SK-N-SH treated with all-trans-retinoic acid at 6 μM for 48 hours (cell line): ENCODE measurements at places on chromosomes 6 and 20.

DNA sequence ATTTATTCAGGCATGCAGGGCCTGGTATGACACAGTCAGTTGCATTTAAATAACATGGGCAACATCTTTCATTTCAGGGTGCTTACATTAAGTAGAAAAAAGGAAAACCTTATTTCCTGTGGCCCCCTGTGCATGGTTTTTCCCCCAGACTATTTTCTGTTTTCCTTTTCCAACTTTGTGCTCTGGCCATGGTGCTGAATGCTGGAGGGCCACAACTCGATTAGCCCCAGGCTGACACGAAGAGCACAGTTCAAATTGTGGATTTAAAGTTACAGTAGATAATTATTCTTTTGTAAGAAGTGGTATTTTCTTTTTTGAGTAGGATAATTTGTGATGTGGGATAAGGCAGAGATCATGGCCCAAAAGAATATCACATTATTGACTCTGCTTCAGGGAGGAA, 332.0 kb downstream of the HAO1 start:
- ATAC-seq = no peak

- no peak for ATAC-seq
Measured at GRCh38 chr6:122669868-122670267, 59.7 kb downstream of the PKIB start.

DNA sequence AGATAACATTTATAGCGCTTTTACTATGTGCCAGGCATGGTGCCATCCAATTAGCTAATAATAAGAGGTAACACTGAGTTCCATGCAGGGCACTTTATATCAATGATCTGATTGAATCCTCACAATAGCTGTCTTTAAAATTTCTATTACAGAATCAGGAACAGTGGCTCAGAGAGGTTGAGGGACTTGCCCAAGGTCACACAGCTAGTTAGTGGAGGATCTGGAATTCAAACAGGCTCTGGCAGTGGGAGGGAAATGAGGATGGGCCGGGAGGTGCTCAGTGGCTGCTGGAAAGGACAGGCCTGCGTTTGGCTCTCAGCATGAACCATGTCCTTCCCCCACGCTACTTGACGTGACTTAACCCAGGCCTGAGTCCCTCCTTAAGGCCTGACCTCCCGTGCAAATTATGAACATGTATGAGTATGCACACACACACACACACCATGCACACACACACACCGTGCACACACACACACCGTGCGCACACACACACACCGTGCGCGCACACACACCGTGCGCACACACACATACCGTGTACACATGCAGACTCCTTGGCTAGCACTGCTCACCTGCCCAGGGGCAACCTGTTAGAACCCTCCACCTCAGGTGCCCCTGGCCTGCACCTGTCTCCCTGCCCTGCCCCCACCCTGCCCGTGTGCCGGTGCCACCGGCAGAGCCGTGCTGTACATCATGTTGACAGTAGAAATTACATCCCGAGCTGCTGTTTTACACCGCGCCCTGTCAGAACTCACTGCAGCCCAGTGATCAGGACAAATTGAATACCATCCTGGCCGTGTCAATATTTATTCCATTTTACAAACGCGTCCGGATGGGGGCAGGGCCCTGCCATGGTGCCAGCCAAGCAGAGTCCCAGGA, 43.7 kb downstream of the CDH22 start:
- no peak for ATAC-seq

DNA sequence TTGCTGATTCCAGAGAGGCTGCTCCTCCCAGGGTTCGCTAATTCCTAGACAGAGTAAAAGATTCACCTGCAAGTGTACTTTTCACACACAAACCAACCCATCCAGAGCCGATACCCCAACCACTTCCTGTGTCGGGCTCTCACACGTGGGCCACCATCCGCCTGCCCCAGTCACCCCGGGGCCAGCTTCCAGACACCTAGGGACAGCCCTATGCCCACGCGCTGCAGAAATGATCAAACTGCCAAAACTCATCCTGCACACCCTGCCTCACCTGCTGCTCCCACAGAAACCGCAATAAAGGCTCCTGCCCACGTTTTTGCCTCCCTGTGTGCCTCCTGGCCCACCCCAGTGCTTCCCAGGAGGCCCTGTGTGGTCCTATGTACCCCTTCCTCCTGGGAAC, 59.5 kb downstream of the PSMG4 start:
- no peak for ATAC-seq

DNA sequence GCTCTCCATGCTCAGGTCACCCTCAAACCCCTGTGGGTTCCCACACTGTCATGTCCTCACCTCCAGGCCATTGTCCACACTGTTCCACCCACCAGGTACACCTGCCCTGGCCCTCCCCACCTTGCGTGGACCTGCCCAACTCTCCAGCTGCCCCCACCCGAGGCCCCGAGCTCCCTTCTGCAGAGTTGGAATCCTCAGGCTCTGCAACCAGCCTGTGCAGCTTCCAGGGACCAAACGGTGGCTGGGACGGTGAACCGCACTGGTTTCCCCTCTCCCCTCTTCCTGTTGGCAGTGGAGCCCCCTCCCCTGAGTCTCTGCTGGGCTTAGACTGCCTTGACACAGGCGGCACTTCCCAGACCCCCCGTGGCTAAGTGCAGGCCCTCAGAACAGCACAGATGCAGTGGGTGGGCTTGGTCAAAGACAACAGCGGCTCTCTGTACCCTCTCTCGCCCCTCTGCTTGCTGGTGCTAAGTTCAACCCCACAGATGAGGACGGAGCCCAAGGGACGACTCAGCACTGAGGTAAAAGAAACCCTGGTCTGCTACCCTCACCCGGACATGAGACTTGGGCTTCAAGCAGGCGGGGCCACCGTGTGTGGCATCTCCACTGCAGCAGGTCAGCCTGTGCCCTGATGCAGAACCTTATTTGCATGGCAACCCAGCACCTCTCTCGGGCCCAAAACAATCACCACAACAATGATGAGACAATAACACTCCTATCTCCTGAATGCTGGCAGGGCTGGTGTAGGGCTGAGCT, 11.0 kb downstream of the ZBP1 start:
- no peak for ATAC-seq

- ATAC-seq = no peak
Measured at GRCh38 chr6:137768935-137769334, 98.1 kb upstream of the TNFAIP3 start.

DNA sequence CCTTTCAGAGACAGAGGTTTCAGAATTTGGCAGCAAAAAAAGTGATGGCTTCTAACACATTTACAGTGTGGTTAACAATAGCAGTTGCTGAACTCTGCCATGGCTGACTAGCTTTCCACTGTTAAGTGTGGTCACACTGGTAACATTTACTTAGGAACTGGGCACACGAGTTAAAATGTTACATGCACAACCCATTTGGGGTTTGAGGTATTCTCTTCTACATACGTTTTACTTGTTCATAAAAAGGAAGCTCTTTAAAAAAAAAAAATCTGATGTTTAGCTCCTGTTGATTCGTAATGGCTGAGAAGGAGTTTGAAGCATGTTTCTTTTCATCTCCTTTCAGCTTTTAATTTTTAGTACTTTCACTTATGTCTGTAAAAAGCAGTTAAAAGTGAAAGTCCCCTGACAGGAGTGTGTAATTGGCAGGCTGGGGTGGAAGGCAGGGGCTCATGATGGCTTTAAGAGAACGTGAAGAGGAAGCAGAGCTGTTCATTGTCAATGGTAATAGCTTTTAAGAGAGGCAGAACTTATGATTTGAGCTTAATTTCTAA, 245.9 kb downstream of the FARS2 start:
- ATAC-seq = no peak

GRCh38 chr6:148893481-148893880, 146.7 kb downstream of the UST start:
- no peak for ATAC-seq

DNA sequence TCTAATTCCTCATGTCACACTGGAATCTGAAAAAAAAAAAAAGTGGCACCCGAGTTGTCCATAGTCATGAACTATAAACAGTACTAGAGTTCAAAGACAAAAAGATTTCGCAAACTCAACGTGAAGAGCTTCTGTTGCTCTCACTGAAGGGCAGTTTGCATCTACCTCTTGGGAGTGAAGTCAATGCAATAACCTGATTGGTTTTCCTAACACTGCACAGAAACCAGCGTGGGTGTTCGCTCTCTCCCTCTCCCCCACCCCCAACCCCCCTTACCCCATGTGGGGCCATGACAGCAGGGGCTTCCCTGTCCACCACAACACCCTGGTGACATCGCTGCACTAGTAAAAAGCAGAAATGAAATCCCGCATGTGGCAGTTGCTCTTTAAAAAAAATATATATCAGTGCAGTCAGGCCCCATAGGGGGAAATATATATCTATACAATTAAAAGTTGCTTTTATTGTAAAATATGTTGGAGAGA, 66.9 kb downstream of the GMPR start:
- ATAC-seq = no peak

DNA sequence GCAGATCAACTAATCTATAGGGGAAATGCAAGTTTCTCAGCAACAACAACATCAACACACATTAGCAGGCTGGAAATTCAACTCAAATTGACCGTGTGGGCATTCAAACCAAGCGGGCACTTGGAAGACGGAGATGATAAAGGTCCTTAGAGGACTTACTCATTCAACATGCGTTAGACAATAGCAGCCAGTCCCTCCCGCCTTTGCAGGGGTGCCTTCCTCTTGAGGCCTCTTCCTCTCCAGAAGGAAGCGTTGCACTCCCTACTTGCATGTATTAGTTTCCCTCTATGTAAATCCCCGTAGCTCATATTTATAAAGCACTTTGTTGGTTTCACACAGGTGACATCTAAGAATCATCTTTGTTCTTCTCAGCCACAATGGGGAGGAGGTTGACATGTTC, 300.8 kb upstream of the STXBP5 start:
- ATAC-seq = no peak

- no peak for ATAC-seq
Measured at GRCh38 chr6:135014353-135014832, 40.2 kb downstream of the HBS1L start.

DNA sequence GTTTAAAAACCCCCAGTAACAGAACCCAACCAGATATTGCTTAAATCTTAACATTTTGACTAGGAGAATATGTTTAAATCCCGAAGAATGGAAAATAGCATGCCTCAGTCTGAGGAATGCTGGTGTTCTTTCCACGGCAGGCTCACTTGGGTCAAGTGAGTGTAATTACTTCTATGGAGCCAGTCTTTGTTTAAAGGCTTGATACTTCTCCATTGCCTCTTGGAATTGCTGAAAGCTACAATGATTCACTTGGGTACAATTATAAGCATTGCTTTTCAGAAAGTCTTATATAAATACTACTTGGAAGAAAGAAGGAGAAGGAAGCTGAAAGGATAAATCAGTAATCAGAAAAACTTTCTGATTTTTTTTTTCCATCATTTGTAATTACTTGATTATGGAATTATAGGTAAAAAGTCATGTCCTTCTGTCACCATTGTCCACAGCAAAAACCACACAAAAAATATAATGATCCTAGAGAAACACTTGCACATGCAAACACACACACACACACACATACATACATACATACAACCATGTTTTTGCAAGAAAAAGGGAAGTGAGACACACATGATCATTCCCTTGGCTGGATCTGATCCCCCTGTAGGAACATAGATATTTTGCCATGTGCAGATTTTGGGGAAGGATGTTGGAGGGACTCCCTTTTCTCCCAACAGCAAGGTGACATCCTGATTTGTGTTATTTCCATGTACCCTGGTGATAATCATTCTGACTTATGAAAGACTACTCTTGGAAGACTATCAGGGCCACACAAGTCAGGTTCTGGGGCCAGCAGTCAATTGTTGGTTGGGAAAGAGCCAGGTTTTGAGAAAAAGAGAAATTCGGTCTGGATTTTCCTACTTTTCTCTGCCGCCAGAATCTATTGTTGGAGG, 396.0 kb upstream of the BTBD3 start:
- ATAC-seq = no peak

DNA sequence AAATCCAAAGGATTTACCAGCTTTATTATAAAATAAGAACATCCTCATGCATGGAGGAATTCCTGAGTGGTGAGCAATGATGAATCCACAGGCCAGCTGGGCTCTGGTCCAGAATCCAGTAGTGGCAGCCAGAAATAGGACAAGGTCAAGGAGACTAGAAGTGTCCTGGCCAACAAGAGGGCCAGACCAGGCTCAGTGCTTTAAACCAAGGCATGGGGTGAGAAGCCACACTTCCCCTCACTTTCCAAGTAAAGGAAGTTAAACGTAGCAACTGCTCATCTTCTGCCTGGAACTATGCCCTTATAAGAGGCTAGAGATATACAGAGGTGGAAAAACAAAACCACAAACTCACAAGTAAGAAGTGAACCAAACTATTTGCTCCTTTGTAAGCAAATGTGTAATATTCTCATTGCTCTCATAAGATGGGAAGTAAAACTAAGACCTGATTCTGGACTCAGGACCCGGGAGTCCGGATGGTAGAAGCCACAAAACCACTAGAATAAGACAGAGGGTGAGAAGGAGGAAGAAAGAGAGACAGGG, 253.2 kb downstream of the UST start:
- ATAC-seq = peak; percentile 93

- ATAC-seq = peak; percentile 70
Measured at GRCh38 chr6:87436435-87436834, 28.7 kb downstream of the CFAP206 start.

GRCh38 chr6:29516108-29516507, 28.4 kb upstream of the MAS1L start:
- ATAC-seq = peak; percentile 90

GRCh38 chr6:151027936-151028838, 162.7 kb downstream of the MTHFD1L start:
- no peak for ATAC-seq

- no peak for ATAC-seq
Measured at GRCh38 chr20:5003626-5004025, 2.3 kb upstream of the SLC23A2 start.

DNA sequence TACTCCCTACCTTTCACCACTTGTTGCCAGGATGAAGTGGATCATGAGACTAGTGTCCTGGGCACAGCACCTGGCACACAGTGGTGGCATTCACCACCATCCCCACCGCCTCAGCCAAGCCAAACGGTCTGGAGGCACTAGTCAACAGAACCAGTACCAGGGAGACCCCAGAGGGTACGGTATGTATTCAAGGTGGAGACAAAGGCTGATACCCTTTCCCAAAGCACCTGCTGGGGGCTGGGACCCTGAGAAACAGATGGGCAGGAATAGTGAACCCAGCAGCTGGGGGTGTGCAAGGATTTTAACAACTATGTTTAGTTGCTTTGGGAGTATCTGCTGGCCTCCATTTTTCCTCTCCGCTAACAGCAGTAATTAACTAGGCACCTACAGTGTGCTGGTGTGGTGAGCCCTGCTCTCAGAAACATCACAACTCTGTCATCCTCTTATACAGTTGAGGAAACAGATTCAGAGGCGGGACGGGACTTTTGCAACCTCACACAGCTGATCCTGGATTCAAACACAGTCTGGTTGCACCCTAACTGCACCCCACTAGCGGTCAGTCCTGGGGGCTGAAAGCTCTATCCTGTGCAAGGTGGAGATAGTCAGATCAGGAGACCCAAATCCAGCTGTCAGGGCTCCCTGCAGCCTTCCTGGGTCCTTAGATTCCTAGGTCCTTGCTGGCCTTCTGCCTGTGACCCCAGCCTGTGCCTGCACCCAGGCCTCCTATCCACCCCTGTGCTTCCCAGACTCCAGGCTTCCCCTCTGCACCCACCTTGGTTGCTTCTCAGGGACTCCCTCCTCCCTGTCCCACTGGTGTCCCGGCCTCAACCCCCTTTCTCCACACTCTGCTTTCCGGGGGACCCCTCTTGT, 1.2 kb downstream of the SNTA1 start:
- no peak for ATAC-seq
